ENCODE measurements at places on chromosomes 3 and 15.

- DNase-seq: no peak
These were observed 336.8 kb downstream of the DIPK2A start for GRCh38 chr3:144308396-144308795.

- DNase-seq: no peak
These were observed 229.2 kb upstream of the ZPLD1 start for GRCh38 chr3:102205647-102206046.

DNA sequence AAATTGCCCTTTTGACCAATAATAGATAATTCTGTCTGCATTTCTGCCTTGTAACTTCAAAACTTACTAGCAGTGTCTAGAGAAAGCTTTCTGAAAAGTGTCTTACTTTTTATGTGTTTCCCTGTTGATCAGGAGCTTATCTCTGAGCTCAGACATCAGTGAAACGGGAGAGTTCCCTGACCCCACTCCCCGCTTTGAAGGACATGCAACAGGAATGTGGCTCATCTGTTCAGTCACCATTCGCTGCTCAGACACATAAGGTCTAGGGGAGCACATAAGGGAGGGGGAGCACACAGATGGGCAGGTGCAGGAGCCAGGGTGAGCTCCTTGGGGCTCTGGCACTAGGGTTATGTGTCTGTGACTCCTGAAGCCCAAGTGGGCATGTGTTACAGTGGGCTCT is 205.0 kb downstream of the FEZF2 start:
- DNase-seq: no peak

- no peak for DNase-seq
These were observed 21.8 kb upstream of the KLHL24 start for GRCh38 chr3:183613366-183614285.

DNA sequence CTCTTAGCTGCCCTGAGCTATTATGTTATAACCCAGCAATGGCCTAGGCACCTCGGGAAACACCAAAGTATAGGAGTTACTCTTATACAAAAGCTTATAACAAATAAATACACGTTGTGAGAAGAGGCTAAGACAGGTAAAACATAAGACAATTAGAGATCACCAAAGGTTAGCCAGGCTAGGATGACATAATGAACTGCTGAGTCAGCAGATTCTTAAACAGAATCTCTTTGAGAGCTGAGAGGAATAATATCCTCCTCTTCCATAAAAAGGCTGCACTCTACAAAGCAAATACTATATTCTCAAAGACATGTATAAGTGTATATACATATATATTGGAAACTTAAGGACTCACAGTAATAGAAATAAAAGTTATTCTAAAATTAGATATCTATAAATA is 37.2 kb downstream of the GOLIM4 start:
- DNase-seq: no peak

DNA sequence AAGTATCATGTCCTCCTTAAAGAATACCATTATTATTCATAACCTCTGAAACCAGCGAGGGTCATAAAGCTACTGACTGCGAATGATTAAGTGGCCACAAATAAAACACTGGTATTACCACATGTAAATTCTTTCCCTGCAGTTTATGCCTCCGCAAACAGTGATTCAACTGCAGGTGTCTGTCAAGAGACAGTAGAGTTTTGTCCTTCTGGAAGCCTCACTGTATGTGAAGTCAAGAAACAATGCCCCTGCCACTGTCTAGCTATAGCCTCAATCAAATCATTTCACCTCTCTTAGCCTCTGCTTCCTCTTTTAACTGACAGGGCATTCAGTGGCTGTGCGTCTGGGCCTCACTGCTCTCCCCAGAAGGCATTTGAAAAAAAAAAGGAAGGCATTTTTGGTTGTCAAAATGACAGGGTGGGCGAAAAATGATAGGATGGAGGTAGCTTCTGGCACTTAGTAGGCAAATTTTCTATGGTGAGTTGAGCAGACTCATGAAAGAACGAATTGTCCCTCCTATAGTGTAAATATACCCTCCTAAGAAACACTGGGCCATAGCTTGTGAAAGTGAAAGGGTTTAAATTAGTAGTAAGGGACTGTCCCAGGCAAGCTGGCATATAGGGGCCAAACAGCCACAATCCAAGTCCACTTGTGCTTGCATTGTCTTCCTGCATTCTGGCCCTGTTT is 66.7 kb downstream of the FILIP1L start:
- DNase-seq: no peak

DNA sequence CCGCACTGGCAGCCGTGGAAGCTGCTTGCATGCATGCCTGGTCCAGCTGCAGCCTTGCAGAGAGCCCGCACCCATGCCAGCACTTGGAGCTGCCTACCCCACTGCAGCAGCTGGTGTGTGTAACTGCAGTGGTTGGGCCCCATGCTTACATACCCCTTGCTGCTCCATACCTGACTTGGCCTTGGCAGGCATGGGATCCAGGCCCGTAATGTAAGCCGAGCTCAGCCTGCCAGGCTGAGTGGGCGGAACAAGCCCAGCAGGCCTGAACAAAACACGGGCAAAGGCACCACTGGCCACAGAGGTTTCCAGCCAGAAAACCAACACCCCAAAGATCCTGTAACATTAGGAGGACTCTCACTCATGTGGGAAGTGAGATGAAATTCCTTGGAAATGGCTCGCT is 48.3 kb downstream of the SLC6A20 start:
- no peak for DNase-seq

- no peak for DNase-seq
These were observed 183.5 kb upstream of the LYSMD4 start for GRCh38 chr15:99916668-99917223.

- no peak for DNase-seq
These were observed 99.8 kb downstream of the MYH15 start for GRCh38 chr3:108410531-108410984.
